ENCODE measurements at places on chromosomes 2 and 18. TPM values are rescaled to one million over a fixed set of nuclear protein-coding genes. Genes with fewer than 3 reads are reported as not detected.

CD28 gene
- under 0.01 TPM for total RNA-seq

SLC14A1 gene
- total RNA-seq, result 27.6 TPM

VWA3B gene
- 0.09 TPM for total RNA-seq

CNGA3 gene
- total RNA-seq, result not detected

ESCO1 gene
- total RNA-seq, result 13.8 TPM

GCA gene
- total RNA-seq, result 3.7 TPM

AOX1 gene
- total RNA-seq, result 23.2 TPM

EPB41L3 gene
- 10.1 TPM for total RNA-seq

CFC1 gene
- not detected for total RNA-seq

SCG2 gene
- total RNA-seq, result 3.3 TPM

CD8A gene
- total RNA-seq, result not detected

SPHKAP gene
- under 0.01 TPM for total RNA-seq

CGREF1 gene
- 7.0 TPM for total RNA-seq

TMEFF2 gene
- total RNA-seq, result 3.0 TPM

TGFA gene
- 0.28 TPM for total RNA-seq

DNER gene
- total RNA-seq, result 0.83 TPM

ALPG gene
- not detected for total RNA-seq

MSTN gene
- total RNA-seq, result 0.09 TPM

HPCAL1 gene
- total RNA-seq, result 14.9 TPM

CIB4 gene
- total RNA-seq, result not detected

PAIP2B gene
- total RNA-seq, result 0.85 TPM

ICOS gene
- total RNA-seq, result not detected

BIN1 gene
- total RNA-seq, result 140 TPM

POTEC gene
- total RNA-seq, result under 0.01 TPM

EN1 gene
- not detected for total RNA-seq

SCYGR7 gene
- not detected for total RNA-seq

NYAP2 gene
- total RNA-seq, result not detected

CBLN2 gene
- total RNA-seq, result under 0.01 TPM

OTOF gene
- total RNA-seq, result 0.14 TPM

CYP27A1 gene
- 17.1 TPM for total RNA-seq
